ENCODE measurements at places on chromosomes 7 and 10. TPM values are rescaled to one million over a fixed set of nuclear protein-coding genes. Genes with fewer than 3 reads are reported as not detected.

The ERVW-1 gene
- total RNA-seq, result not detected

The MMRN2 gene
- total RNA-seq, result 0.40 TPM

The PTF1A gene
- not detected for total RNA-seq

The CDC14C gene
- not detected for total RNA-seq

The LANCL2 gene
- total RNA-seq, result 13.9 TPM

The CYP2C19 gene
- total RNA-seq, result 0.12 TPM

The PDE1C gene
- total RNA-seq, result 54.6 TPM

The FAM131B gene
- total RNA-seq, result 4.0 TPM

The ZNF25 gene
- total RNA-seq, result 14.4 TPM

The PRPS1L1 gene
- not detected for total RNA-seq

The UCMA gene
- not detected for total RNA-seq

The DNAH11 gene
- not detected for total RNA-seq

The ZNF12 gene
- 16.0 TPM for total RNA-seq

The FAM25C gene
- total RNA-seq, result not detected

The ARHGAP22 gene
- 8.8 TPM for total RNA-seq

The TDRD1 gene
- not detected for total RNA-seq

The GPR26 gene
- total RNA-seq, result not detected

The ECHDC3 gene
- 5.7 TPM for total RNA-seq

The ADARB2 gene
- total RNA-seq, result 6.6 TPM

The CHN2 gene
- 0.56 TPM for total RNA-seq

The PLEKHA1 gene
- 69.8 TPM for total RNA-seq

The SYT15B gene
- total RNA-seq, result 16.6 TPM

The PNLIPRP1 gene
- total RNA-seq, result not detected

The POM121C gene
- 41.4 TPM for total RNA-seq

The IDI2 gene
- total RNA-seq, result not detected

The URGCP gene
- total RNA-seq, result 25.4 TPM

The CNNM1 gene
- total RNA-seq, result 0.36 TPM

The CXCL12 gene
- total RNA-seq, result 65.5 TPM

The NPY4R gene
- total RNA-seq, result 0.30 TPM

The H2BK1 gene
- not detected for total RNA-seq

The STOX1 gene
- 1.9 TPM for total RNA-seq

The ASZ1 gene
- total RNA-seq, result not detected

The OR2A14 gene
- total RNA-seq, result not detected

The TMEM176B gene
- not detected for total RNA-seq

The ABCB4 gene
- 0.15 TPM for total RNA-seq

All from chondrocyte (in vitro differentiated cells).